ENCODE measurements at places on chromosomes 2 and 18.

DNA sequence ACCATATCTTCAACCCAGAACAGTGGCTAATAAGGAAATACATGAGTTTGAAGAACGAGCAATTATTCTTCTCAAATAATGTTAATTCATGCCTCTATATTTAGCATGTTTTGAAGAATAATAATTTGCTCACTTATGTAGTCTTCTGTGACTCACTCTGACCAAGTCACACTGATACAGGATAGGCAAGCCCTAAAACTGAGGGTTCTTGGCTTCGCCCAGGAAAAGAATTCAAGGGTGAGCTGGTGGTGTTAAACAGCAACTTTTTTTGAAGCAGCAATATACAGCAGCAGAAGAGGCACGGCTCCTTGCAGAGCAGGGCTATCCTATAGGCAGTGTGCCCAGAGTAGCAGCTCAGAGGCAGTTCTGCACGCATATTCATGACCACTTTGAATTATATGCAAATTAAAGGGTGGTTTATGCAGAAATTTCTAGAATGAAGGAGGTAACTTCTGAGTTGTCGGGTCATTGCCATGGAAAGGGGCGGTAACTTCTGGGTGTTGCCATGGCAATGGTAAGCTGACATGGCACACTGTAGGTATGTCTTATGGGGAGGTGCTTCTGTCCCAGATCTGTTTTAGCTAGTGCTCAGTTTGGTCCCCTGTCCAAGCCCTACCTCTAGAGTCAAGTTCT, 200.6 kb downstream of the RND3 start:
- DNase-seq, result no peak

GRCh38 chr2:57376985-57377384, 669.6 kb upstream of the VRK2 start:
- DNase-seq, result no peak

- DNase-seq, result no peak
These were observed 207.1 kb downstream of the ACKR3 start for GRCh38 chr2:236776695-236777251.

DNA sequence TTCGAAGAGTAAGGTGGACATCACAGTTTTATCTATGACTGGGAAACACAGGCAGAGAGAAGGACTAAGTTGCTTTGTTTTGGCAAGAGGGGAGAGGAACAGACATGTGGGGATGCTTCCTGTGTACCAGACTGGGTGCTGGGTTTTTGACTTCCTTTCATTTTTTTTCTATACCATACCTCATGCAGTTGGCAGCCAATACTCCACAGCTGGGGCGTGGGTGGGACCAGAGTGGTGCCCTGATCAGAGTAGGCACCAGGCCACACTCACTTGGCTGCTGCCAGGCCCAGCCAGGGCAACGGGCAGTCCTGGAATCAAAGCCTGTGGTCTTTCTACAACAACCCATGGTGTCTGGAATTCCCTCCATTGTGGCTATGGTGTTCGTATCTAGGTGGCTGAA, 45.2 kb downstream of the SH3RF3 start:
- DNase-seq, result no peak

- no peak for DNase-seq
These were observed 170.4 kb downstream of the ZFP36L2 start for GRCh38 chr2:43055985-43056384.

- DNase-seq, result no peak
These were observed 46.1 kb downstream of the NABP1 start for GRCh38 chr2:191724015-191724414.

DNA sequence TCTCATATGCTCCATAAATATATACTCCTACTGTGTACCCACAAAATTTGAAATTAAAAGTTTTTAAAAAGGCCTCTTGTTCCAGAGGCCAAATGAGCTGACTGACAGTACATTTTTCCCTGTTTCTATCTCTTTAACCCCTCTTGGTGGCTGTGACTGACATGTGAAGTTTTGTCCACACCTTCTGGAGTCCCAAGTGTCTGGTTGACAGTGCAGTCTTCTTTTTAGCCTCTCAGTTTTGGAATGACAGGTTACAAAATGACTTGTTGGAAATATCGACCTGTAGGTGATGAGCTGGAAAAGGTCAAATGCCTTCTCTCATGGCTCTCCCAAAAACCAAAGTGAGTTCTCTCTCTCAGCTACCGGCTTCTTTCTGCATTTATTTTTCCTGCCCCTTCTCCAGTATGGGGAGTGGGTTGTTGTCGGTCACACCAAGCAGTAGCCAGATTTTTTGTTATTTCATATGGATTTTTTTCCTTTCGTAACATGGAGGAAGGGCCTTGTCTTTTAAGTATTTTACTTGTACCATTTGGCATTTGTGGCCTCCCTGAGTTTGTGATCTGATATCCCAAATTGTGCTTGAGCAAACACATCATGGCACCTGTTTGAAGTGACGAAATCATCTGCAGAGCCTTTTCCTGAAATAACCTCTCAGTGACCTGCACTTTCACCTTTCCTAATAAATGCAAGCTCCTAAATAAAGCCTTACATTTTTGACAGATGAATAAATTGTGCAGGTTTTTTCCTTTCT, 143.9 kb downstream of the ESCO1 start:
- DNase-seq, result no peak

DNA sequence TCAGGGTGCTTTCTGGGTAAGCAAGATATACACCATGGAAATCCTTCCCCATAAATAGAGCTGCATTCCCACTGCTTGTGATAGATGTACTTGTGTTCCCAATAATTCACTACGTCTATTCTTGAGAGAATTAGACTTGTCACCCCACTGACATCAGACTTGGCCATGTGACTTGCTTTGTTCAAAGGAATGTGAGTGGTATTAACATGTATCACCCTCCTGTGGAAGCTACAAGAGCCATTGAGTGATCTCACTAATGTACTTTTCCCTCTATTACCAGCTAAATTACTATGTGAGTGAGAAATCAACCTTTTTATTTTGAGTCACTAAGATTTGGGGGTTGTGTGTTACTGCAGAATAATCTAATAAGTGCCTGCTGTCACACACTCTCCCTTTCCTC, 176.0 kb downstream of the CCDC178 start:
- DNase-seq, result no peak

- DNase-seq, result no peak
These were observed 18.3 kb upstream of the MAP4K4 start for GRCh38 chr2:101679037-101679726.

DNA sequence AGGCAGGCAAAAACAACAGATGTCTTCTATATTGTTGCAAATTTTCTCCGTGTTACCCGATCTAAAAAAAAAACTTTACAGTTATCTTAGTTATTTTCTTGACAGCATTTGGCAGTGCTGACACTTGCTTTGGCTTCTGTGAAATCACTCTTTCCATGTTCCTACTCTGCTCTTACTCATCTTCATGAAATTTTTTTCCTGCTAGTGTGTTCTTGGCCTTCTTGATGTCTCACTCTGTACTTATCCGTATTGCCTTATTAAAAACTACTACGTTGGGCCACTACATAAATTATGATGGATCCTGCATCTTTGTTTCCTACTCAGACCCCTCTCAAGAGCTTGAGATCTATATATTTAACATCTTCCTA, 134.4 kb downstream of the IKZF2 start:
- no peak for DNase-seq

DNA sequence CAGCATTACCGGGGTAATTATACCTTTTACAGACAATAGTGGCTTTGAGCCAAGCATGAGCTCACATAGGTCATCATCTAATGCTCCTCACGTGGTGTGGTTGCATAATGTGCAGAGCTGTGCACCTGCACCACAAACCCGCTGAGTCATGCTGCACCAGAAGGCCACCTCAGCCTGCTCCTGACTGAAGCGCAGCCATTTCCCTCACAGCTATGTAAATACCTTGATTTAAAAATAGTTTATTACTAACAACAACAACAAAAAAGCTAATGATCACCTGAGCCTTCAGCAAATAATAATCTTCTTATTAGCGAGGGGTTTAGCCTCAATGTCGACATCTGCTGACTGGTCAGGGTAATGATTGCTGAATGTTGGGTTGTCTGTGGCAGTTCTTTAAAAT, 238.8 kb downstream of the MBD5 start:
- DNase-seq, result no peak

DNA sequence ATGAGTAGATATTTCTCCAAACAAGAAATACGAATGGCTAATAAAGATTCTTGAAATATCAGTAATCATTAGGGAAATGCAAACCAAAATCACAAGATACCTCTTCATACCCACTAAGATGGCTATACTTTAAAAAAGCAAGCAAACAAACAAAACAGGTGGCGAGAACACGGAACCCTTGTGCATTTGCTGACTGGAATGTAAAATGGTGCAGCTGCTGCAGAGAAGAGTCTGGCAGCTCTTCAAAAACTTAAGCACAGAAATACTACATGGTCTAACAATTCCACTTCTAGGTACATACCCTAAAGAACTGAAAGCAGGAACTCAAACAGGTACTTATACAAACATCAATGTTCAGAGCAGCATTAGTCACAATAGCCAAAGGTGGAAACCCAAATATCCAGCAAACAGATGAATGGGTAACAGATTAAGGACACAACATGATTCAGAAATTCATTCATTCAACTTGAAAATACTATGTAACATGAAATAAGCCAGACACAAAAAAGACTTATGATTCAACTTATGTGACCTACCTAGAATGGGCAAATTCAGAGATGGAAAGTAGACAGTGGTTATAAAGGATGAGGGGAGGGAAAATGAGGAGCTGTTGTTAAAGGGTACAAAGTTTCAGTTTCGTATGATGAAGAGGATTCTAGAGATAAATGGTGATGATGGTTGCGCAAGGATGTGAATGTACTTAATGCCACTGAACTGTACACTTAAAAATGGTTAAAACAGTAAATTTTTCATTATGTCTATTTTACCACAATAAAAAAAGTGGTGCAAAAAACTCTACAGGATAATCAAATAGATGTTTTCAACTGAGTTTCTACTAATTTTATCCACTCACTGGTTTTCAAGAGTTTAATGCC, 26.9 kb upstream of the GPR75 start:
- no peak for DNase-seq

DNA sequence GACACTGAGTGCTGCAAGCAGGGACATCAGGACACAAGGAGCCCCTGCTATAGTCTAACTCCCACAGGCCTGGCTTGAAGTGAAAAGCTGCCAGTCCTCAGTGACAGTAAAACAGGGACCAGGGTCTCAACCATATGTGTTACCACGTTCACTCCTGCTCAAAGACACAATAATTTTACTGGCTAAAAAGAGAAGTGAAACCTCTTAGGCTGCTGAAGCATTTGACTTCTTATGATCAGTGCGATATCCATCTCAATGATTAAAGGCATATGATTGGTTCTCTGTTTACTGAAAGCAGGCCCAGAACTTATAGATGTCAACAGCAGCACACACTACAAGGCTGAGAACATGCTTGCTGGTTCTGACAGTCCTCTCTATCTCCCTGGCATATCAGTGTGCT, 129.8 kb upstream of the LMAN1 start:
- no peak for DNase-seq

DNA sequence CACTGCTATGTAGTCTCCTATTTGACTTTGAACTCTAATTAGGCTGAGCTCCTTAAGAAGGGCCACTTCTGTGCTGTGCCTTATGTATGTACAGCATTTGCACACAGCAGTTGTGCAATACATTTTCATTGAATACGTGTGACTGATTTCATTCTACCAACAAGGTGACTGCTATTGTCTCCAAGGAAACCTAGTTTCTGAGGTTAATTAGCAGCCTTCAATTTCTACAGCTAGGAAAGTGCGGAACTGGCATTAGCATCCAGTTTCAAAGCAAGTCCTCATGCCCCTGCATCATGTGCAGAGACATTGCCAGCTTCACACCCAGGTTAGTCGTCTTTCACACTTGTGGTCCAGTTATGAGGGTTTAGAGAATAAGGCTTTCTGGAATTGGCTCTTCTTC, 58.6 kb downstream of the NCK2 start:
- DNase-seq, result no peak

- DNase-seq, result no peak
These were observed 407.9 kb downstream of the DCC start for GRCh38 chr18:52747869-52748268.

DNA sequence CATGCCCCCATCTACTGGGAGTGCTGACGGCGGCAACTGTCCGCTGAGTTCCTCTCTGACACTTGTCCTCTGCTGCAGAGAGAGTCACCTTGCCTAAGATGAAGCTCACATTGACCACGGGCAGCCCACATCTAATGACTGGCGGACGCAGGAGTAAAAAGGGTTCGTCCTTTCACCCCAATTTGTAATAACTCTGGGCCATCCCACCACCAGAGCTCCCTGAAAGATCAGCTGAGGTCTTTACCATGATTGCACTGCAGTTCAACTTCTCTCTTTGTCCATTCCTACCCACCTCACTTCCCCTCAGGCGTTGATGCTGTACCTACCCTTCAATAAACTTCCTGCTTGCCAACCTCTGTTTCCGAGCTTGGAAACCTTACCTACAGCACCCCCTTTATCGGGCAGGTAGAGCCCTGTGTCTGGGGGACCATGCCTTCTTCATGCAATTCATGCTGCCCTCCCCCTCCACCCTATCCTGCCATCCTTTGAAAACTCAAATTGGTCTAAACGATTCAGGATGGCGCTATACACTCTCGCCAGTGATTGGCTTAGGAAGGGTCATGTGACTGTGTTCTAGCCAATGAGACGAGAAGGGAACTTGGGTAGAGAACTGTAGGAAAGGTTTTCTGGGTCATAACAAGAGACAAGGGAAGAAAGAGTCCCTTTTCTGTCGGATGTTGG, 10.3 kb upstream of the B3GNT2 start:
- no peak for DNase-seq

DNA sequence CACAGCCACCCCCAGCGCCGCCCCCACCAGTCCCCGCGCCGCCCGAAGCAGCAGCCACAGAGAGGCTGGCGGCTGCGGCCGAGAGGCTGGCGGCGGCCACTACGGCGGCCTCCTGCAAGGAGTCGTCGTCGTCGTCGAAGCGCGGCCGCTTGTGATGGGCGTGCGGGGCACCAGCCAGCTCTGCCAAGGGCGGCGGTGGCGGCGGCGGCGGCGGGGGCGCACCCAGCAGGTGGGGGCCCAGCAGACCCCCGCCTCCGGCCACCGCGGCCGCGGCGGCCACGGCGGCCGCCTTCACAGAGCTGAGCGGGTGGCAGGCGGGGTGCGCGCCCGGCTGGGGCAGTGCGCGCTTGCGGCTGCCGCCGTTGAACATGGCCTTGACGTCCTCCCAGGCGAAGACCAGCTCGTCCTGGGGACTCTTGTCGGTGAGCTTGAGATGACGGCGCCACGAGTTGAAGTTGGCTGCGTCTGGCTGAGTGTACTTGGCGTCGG, 3.3 kb downstream of the SKOR2 start:
- no peak for DNase-seq

- DNase-seq, result no peak
These were observed 14.8 kb downstream of the ZAP70 start for GRCh38 chr2:97728091-97728731.

DNA sequence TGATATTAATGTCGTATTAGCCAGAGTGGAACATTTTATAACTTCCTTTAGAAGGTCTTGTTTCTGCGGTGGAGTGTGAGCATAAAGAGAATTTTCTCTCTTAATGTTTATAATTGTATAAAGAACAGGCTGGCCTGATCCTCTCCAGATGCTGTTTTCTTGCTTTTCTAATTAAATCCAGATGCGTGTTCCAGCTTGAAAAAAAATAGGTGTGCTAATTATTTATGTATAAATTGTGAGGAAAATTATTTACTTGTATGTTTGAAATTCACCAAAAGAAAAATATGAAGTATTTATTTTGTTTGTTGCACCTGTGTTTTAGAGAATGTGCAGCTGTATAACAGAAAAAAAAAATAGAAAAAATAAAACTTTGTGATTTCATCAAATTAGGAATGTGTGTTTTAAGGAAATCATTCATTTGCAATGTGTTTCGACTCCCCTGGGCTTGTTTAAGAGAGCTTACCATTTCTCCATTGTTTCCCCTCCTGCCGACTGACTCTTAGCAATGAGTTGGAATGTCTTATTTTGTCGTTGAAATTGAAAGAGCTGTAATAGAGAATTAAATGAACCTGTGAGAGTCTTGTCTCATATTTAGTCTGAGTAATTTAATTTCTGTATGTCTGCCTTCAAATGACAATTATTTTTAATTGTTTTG, 220.1 kb upstream of the NXPH2 start:
- DNase-seq, result no peak
